ENCODE measurements at places on chromosomes 2 and 18. TPM values are rescaled to one million over a fixed set of nuclear protein-coding genes. Genes with fewer than 3 reads are reported as not detected.

Gene SCN9A
- 5.7 TPM for total RNA-seq

- no peak for DNase-seq
Observed at GRCh38 chr2:47580855-47581600, 178.1 kb downstream of the MSH2 start.

DNA sequence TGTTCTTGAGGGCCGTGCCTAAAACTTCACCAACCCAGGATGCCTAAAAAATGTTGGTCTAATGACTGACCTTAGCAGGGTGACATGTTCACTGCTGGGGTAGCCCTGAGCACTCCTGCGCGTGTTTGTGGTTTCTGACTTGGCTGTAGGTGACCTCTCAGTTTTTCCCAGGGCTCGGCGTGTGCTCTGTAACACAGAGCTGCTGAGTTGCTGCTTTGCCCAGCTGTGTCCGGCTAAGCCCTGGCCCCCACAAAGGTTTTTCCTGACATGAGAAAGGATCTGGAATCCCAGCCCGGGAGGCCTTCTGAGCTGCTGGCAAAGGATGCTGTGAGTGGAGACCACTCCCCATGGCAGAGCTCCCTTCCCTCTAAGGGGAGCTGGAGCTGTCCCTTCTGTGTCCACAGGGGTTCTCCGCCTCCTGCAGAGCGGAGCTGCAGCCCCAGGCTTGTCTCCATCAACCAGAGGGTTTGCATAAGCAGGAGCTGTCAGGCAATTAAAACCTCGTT, 52.7 kb downstream of the CRIM1 start:
- no peak for DNase-seq

- no peak for DNase-seq
Observed at GRCh38 chr18:72470391-72470790, 73.8 kb downstream of the CBLN2 start.

DNA sequence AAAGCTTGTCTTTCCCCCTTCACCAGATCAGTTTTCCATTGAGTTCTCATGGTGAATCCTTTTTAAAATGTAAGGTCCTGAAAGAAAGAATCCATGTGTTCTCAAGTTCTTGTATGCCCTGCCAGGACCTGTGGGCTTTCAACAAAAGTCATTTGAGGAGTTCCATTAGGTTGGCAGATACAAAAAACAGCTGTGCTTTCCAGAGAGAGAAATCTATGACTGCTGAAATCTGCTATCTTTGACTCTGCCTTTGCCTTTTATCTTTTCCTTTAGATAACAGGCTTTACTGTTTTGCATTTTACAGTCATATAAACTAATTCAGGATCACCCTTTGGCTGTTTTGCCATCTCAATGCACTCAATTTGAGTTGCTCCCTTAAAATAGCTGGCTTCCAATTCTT, 59.7 kb downstream of the CXCR4 start:
- no peak for DNase-seq

- DNase-seq: no peak
Observed at GRCh38 chr18:13387855-13388548, 169.4 kb downstream of the LDLRAD4 start.

GRCh38 chr2:45009928-45010701, 863 bp upstream of the SIX2 start:
- no peak for DNase-seq

DNA sequence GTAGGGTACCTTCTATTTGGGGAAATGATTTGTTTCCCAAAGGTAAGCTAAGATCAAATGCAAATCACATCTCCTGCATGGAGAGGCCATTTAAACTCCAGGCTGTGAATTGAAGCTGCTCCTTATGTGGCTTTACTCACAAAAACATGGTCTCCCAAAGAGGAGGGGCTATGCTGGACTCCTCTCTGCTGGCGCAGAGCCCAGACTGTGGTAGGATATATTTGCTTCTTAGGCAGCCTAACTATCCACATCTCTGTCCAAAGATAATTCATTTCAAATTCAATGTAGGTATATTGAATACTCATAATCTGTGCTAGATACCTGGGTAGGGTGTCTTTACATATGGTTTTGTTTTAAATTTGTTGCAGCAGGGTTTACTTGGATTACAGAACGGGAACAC, 358.5 kb downstream of the ALK start:
- DNase-seq: no peak

- DNase-seq: no peak
Observed at GRCh38 chr2:21401022-21401698, 277.4 kb downstream of the TDRD15 start.

DNA sequence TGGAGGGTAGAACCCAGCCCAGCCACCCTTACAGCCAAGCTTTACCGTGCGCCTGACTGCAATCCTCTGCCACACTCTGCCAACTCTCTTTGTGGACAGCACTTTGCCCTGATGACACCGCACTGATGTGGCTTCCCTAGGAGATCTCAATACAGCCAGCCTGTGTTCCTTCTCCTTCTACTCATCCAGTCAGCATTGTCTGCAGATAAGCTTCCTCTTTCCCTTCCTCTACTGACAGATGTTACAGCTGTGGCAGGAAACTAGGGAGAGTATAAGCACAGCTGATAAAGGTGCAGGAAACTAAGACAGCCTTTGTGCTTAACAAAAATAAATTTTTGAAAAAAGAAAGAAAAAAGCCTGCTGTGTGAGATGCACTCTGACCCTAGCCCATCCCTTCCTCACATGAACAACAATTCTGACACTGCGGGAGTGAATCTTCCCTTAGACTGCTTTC, 25.0 kb downstream of the CEP68 start:
- DNase-seq: no peak

Gene ZNF2
- 2.6 TPM for total RNA-seq

Gene SPC25
- total RNA-seq: 0.32 TPM

- DNase-seq: no peak
Observed at GRCh38 chr2:132620115-132620514, 49.9 kb downstream of the LYPD1 start.

GRCh38 chr2:41194230-41194629, 742.3 kb upstream of the SLC8A1 start:
- no peak for DNase-seq

DNA sequence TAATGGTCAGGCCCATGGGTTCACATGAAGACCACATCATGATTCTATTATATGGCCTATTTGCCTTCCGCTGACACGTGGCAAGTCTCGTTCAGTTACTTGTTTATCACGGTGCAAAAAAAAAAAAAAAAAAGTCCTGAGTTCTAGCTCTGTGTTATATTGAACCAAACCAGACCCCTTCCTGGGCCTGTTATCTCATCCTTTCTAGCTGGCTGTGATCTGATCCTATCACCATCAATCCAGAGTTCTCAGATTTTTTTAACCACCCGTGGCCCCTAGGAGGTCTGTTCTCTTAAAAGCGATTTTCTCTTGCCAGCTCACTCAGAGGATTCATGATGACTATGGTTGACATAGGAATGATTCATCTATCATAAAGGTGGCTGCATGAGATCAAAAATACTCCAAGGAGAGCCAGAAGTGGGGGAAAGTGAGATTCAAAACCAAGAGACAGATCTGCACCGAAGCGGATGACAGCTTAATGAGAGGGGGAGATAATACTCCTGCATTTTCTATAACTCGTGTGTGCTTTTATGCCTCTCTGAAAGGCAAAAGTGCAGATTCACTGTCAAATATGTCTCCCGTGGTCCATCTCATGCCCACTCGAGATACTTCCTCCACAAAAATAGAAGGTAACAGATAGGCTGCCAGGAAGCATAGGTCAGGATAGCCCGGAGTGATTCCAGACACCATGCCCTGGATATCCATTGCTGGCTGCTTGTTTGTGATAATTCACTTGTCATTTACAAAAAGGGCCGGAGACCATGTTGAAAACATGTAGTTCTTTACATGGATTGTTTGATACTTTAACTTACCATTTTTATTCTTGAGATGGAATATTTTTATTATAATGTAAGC, 505.7 kb upstream of the KLHL29 start:
- DNase-seq: no peak

Measured in mesenteric fat pad (tissue), 1 donor.